ENCODE measurements at places on chromosomes 1 and 21. TPM values are rescaled to one million over a fixed set of nuclear protein-coding genes. Genes with fewer than 3 reads are reported as not detected.

GRCh38 chr21:33042812-33043211 is 17.1 kb downstream of the OLIG2 start:
- DNase-seq = no peak

DNA sequence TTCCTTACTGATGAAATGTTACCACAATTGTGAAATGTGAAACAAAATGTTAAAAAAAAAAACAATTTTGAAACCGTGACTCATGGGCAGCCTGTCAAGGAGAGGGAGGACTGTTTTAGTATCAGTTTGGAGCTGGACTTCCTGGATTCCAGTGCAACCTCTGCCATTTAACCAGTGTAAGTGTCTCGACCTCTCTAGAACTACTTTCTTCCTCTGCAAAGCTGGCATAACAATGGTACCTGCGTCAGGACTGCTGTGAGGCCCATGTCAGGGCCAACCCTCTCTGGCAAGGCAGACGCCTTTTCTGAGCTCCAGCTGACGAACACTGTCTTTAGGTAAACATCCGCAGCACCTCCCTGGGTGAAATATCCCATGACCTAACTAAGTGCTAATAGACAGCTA is 20.9 kb downstream of the URB1 start:
- DNase-seq = peak; percentile 77

GRCh38 chr1:52919051-52919722 is 2.4 kb downstream of the ECHDC2 start:
- DNase-seq = no peak

- no peak for DNase-seq
Observed at GRCh38 chr1:205523261-205523890, 18.9 kb downstream of the CDK18 start.

DNA sequence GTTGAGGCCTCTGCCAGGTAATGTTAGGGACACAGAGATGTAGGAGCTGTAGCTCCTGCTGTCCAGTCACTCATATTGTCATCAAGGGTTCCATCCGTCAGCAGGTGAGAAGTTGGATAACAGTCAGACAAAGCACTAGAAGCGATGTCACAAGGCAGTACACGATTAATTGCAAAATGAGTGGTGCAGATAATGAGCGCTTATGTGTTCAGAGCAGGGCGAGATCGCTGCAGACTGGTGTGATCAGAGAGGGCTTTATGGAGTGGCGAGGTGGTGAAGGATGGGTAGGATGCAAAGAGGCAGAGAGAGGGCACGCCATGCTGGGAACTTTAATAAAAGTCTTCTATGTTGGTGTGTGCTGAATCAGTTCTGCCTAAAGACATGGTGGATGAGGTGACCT is 8.8 kb downstream of the TMCC2 start:
- DNase-seq = no peak

TFF1 gene
- total RNA-seq = not detected

FCGR2B gene
- total RNA-seq = 14.5 TPM

SYT11 gene
- total RNA-seq = 17.7 TPM

A3GALT2 gene
- not detected for total RNA-seq

CD48 gene
- not detected for total RNA-seq
